ENCODE measurements at places on chromosomes 13 and 19. TPM values are rescaled to one million over a fixed set of nuclear protein-coding genes. Genes with fewer than 3 reads are reported as not detected.
A peak's percentile ranks its signal among the peaks of the same experiment; 100 is the strongest.

Gene VSTM1
- total RNA-seq, result not detected

DNA sequence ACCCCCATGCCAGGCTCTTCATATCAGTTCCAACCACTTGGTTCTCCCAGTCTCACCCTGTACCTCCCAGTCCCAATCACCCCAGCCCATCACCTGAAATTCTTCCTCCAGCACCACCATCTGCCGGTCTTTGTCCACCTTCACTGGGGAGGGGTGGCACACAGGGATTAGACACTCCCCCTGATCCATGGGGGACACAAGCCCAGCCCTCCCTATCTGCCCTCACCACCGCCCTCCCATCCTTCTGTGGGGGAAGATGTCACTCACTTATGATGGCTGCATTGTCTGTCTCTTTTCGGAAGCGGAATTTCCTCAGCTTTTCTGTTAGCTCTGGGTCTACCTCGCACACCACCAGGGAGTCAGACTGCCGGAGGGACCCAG is 685 bp downstream of the GMFG start:
- no peak for DNase-seq

Gene ZSCAN22
- total RNA-seq, result 4.8 TPM

GRCh38 chr19:38989066-38989605 is 13.6 kb upstream of the FBXO17 start:
- DNase-seq, result no peak

- DNase-seq, result peak; percentile 45
Measured at GRCh38 chr13:31742097-31742734, 2.9 kb downstream of the RXFP2 start.

- no peak for DNase-seq
Measured at GRCh38 chr13:111917086-111917485, 149.9 kb upstream of the SOX1 start.

Gene SRRM5
- 0.10 TPM for total RNA-seq

Gene RFPL4A
- total RNA-seq, result not detected

Gene FOSB
- total RNA-seq, result 16.8 TPM

Gene CEACAM3
- not detected for total RNA-seq

Gene SULT2A1
- not detected for total RNA-seq

DNA sequence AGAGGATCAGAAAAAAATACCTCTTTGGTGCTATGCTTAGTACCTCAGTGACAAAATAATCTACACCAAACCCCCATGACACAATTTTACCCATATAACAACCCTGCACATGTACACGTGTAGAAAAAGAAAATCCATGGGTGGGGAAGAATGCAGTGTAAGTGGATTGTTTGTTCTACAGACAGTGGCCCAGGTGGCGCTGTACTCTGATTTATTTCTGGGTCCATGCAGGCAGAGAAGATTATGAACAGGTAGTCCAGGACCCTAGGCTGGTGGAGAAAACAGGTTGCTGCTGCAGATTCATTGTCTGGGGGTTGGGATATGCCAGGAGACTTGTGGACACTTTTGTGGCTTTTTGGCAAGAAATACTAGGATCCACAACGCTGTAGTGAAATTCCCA is 9.1 kb downstream of the ZNF100 start:
- no peak for DNase-seq

DNA sequence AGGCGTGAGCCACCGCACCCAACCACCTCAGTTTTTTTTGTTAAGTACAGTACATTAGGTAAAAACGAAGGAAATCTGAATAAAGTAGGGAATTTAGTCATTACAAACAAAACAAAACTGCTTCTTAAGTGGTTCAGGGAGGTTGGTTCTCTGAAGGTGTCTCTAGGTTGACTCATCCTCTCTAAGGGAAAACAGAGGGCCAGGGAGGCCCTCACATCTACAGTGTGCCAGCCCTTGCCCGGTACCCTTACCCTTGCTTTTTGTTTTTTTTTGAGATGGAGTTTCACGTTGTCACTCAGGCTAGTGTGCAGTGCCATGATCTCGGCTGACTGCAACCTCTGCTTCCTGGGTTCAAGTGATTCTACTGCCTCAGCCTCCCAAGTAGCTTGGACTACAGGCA is 17.2 kb upstream of the JUND start:
- DNase-seq, result no peak

DNA sequence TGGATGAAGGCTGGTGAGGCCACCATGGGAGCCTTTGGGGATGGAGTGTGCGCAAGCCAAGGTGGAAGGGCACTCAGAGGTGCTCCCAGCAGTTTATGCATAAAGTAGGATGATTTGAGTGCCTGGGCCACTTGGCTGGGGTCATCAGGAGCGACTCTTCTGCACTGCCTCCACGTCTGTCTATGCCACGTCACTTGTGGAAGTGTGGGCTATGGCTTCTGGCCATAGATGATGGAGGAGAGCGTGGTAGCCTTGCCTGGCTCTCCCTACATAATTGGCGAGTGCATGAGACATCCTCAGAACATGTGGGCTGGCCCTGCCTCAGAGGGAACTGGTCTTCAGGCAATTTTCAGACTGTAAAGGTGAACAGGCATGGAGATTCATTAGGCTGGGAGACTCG is 182.9 kb downstream of the TEX29 start:
- DNase-seq, result no peak

DNA sequence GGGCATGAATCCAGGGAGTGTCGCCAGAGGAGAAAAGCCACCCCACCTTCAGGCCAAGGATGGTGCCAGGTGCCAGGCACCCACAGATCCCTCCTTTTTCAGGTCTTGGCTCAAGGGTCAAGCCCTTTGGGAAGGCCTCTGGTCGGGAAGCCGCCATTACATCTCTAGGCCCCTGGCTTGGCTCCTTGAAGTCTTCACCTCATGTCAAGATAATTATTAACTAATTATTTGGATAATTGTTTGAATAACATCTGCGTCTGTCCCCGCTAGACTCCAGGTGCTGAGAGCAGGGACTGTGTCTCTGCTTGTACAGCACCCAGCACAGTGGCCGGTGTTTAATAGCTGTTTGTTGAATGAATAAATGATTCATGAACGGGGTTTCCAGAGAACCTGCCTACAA is 1.2 kb downstream of the KLK13 start:
- DNase-seq, result no peak

DNA sequence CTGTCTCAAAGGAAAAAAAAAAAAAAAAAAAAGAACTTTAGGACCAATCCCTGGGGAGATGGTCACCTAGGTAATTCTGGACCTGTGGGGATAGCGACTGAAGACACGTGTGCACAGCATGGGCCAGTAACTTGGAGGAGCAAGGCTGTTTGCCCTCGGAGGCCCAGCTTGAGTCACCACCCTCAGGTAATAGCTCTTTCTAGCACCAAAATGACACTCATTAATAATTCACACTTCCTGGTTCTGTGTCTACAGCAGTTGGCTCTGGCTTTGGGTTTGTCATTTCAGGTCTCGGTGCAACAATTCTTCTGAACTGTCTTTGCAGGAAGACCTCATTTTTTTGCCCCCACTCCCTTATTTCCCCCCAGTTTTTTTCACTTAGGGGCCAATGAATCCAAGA is 3.9 kb upstream of the ATP11A start:
- no peak for DNase-seq

DNA sequence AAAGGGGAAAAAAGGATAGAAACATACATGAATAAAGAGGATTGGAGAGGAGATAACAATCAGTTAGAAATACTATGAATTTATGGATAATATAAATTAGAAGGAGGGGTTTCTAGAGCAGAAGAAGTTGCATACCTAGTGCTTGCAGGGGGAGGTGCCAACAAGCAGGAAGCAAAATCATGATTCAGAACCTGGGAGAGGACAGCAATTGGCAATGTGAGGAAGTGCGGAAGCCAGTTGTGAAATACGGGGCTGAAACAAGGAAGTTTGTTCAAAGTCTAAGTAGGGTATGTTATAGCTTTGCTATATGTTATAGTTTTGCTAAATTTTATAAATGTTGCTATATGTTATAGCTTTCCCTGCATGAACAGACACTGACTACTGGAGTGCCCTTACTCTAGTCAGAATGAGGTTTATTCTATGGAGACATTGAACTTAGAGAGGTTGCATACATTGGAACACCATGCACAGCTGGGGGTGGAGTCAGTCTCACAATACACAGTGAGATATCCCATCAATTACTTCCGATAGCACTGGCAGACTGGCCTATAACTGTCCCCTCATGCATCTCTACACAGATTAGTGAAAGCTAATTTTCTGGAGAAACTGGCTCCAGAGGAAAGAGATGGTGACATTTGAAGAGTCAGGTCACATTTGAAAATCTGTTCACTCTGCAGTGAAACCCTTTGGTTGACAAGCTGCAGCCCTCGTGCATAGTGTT is 92.1 kb downstream of the GPC6 start:
- DNase-seq, result no peak

GRCh38 chr19:55563261-55563690 is 17.4 kb downstream of the ZNF579 start:
- DNase-seq, result no peak
